Activated T-helper 1 cell treated with anti-CD3 and anti-CD28 coated beads, Interleukin-2, amount 50 U/mL, for 16 hours (primary cell): ENCODE measurements at places on chromosomes 1 and 21.

DNA sequence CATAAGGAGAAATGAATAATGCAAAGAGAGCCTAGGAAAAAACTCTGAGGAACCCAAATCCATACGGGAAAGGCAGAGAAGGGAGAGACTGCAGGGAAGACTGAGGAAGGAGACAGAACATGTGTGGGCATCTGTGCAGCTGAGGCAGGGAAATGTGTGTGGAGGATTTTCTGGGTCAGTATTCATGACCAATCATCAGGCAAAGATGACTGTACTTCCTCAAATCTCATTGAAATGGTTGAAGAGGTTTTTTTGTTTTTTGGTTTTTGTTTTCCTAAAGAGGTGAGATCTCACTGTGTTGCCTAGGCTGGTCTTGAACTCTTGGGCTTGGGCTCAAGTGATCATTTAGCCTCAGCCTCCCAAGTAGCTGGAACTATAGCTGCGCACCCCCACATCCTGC lies 15.7 kb downstream of the DIP2A start:
- DNase-seq, result no peak

- no peak for DNase-seq
These were observed 42.7 kb upstream of the RGS2 start for GRCh38 chr1:192766009-192766625.

DNA sequence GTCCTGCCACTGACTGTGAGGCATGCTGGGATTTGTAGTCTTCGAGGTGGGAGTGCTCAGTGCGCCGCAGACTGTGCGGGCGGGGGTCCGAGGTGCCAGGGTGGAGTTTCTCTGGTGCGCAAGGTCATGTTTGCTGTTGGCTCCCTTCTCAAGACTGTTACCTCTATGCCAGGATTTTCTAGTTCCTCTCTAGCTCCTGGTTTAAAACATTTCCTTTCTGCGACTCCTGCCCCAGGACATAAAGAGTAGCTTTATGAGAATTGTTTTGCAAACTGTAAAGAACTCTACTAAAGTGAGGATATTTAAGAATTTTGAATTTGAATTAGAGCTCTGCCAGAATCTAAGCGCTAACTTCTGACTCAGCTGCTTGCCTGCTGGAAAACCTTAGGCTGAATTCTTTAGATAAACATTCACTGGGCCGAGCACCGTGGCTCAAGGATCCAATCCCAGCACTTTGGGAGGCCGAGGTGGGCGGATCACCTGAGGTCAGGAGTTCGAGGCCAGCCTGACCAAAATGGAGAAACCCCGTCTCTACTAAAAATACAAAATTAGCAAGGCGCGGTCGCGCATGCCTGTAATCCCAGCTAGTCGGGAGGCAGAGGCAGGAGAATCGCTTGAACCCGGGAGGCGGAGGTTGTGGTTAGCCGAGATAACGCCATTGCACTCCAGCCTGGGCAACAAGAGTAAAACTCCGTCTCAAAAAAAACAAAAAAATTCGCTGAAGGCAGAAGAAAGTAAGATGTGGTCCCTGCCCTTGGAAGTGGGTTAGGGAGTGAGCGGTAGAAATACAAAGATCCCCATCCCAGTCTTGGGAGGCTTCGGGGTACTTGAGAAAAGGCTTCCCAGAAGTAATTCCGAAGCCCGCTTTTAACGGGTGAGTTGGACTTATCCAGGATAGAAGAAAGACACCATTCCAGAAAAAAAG lies 992 bp upstream of the USP48 start:
- no peak for DNase-seq

DNA sequence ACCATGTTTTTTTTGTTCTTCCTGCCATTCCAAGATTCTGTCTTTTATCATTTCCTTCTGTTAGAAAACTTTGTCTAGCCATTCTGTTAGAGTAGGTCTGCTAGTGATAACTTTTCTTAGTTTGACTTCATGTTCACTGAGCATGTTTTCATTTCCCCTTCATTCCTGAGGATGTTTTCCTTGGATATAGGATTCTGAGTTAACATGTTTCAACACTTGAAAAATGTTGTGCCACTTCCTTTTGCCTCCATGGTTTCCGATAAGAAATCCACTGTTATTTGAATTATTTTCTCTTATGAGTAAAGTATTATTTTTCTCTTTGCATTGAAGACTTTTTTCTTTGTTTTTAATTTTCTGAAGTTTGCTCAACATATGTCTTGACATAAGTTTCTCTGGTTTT lies 66.7 kb downstream of the ATP1A1 start:
- DNase-seq, result no peak

GRCh38 chr1:205356440-205357139 lies at the start of gene KLHDC8A:
KLHDC8A (minus strand) TSS chr1:205356922; CDS start chr1:205343604, 13,318 bp downstream.
- DNase-seq, result no peak

GRCh38 chr1:205375835-205376545 lies 19.3 kb upstream of the KLHDC8A start:
- no peak for DNase-seq

- DNase-seq, result no peak
These were observed 218.0 kb downstream of the DENND1B start for GRCh38 chr1:197557302-197557701.

DNA sequence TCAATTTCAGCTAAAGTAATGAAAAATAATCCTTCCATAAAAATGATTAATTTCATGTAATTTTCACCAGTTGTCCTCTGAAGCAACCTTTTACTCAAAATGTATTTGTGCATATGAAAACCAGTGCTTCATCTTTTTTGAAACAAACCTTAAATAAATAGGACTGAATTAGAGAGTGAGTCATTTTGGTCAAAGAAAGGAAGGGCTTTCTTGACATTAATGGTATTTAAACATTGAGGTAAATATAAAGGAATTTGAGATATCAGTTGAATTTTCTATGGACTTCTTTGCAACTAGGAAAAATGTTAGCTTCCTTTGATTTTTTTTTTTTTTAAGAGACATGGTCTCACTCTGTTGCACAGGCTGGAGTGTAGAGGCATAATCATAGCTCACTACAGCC lies 38.7 kb downstream of the SNX7 start:
- DNase-seq, result no peak

GRCh38 chr21:41865002-41865777 lies 14.0 kb downstream of the PRDM15 start:
- no peak for DNase-seq

- DNase-seq, result no peak
These were observed 108.4 kb downstream of the HHAT start for GRCh38 chr1:210437111-210437510.

GRCh38 chr1:200714504-200715187 lies 24.0 kb upstream of the CAMSAP2 start:
- DNase-seq, result no peak

GRCh38 chr1:74375376-74375775 lies 137.0 kb downstream of the LRRC53 start:
- DNase-seq, result no peak

DNA sequence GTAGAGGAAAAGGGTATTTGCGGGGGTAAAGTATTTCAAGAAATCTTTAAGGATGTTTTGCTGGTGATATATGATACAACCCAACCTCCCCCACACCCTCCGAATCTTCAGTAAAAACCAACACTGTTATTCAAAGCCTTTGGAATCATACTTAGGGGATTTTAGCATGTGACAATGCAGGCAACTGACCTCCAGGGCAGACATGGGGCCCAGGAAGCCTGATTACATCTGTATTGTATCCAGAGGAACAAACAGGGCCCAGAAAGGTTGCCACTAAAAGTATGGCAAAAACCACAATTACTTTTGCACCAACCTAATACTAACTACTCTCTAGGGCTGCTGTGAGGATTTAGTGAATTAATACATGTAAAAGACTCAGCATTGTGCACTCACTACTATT lies 43.9 kb upstream of the CNN3 start:
- no peak for DNase-seq

- DNase-seq, result no peak
These were observed 150.6 kb upstream of the ZC3H12A start for GRCh38 chr1:37323486-37324377.

DNA sequence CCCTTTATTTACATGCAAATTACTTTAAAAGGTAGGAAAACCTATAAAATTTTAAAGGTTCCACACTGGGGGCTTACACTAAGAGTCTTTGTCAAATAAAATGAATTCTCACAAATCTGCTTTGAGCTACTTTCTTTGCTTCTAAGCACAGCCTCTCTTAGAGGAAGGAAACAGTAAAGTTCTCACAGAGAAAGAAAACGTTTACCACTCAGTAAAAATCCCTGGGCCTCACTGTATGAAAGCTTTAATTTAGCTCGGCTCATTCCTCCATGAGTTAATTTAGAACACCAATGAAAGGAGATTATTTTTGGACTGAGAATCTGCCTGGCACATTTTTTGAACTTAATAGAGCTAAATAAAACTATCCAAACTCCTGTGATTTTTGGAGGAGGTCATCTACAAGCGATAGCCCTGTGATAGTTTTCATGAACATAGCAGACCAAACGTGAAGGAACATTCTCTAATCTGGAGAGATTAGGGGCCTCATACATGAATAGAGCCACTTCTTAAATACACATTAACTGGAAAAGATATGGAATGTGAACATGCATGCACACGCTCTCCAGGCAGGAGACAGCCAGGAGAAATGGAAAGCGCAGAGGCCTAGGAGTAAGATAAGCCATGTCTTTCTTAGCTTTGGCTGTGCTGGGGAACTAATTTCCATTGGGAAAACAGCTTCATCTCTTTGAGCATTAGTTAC lies 32.8 kb downstream of the PRRX1 start:
- DNase-seq, result no peak

DNA sequence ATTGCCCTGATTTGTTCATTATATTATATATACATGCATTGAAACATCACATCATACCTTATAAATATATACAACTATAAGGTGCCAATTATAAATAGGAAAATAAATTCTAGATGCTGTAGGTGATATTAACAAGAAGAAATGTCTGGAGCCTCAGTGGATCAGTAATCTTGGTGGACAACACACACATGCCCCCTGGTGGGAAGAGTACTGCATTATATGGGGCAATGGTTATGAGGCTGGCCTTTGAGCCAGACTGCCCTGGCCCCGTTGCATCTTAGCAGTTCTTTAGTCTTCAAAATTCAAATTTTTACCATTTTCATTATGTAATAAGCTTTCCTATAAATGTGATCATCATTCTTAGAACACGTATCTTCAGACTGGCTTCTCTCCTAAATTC lies 335.0 kb upstream of the GREM2 start:
- no peak for DNase-seq

- DNase-seq, result no peak
These were observed 16.3 kb downstream of the PDZK1 start for GRCh38 chr1:145690587-145691558.

- DNase-seq, result no peak
These were observed 1.0 kb upstream of the DMRTA2 start for GRCh38 chr1:50424045-50424883.

DNA sequence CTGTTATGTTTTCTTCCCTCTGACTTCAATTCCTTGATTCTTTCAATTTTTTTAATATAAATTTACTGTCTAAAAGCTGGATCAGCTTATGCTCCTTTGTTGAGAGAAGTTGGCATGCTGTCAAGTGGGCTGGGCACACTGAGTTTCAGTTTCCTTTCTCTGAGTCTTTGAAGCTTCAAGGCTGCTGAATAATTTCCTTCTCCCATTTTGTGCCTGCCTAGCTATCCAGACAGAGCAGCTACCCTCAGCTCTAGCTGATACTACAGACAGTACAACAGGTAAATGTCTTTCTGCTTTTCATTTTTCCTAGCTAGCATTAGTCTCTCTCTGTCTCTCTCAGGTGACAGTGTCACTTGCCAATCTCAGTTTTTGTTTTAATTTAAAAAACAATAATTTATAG lies at the start of gene IFI44:
Gene IFI44 (plus strand): TSS at position 204 of the 400 bp plus-strand sequence. CDS start 365 bp downstream, outside the sequence.
- peak; percentile 39 for DNase-seq

DNA sequence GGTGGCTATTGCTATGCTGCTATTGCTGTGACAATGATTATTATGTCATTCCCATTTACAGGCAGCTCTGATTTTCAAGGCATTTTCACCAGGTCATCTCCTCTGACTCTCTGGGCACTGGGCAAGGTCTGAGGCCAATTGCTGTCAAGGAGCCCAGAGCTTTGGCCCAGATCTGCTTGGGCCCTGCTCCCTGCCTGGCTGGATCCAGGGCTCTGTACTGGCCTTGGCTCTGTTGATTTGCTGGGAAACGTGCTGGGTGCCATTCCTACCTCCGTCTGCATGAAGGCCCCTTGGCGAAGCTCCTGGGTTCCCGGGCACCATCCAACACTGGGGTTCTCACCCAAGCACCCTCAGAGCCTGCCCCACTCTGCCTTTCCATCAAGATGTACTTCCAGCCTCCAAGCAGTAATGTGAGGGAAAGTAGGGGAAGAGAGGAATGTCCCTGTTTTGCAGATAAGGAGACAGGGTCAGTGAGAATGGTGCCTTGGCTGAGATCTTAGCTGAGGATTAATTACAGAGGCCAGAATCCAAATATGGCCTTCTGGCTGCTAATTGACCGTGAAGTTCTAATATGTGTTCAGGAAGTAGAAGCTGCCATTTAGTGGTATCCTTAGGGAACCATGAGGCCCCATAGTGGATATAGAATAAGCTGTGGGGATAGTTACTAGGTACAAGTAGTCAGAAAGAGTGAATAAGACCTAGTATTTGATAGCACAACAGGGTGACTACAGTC lies 63.9 kb downstream of the HTR6 start:
- no peak for DNase-seq

DNA sequence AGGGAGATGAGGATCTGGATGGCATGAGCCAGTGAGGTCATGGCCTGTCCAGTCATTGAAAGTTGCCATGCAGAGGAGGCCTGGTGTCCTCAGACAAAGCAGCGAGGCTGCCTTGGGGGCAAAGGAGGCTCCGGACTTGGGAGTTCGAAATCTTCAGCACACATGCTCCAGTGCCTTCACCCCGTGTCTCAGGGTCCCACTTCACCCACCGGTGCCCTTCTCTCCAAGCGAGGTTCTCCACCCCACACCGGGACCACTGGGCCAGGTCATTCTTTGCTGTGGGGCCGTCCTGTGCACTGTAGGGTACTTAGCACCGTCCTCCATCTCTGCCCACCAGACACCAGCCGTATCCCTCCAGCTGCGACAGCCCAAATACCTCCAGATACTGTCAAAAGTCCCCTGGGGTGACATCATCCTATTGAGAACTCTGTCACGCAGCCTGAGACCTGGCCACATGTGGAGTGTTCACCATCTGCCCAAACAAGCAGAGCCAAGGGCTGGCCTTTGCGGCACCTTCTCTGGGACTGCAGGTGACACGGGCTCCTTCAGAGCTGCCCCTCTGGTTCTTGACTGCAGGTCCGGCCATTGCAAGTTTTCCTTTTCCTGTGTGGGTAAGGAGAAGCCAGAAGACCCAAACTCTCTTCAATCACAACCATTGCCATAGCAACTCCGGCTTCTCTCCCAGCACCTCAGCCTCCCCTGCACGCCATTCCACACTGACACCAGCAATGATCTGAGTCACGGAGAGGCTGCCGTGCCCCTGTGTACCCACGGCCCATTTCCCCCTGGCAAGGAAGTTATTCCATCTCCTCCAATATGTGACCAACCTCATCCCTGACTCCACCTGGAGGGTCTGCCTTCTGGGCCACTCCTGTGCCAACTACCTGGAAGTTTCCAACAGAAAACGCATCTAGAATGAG lies 20.4 kb upstream of the PDE9A start:
- no peak for DNase-seq

- DNase-seq, result no peak
These were observed 1211.0 kb upstream of the ADGRL4 start for GRCh38 chr1:80217377-80217986.

DNA sequence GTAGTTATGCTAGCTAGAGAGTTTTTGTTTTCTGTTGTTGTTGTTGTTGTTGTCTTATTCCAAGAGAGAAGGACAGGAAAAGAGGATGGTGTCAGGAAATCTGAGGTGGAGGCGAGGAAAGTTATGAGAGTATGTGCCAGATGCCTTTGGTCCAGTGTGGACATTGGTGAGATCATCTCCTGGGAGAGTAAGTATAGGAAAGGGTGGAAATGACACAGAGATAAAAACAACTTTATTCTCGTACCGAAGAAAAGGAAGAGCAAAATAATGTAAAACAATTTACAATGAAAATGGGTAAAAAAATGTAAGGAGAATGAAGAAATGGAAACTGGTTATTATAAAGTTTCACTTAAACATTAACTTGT lies 97.4 kb upstream of the ADGRL2 start:
- no peak for DNase-seq
